ENCODE measurements at places on chromosomes 7 and 10.
A peak's percentile ranks its signal among the peaks of the same experiment; 100 is the strongest.

GRCh38 chr10:21515361-21516241 lies 9.9 kb downstream of the SKIDA1 start:
- no peak for DNase-seq

DNA sequence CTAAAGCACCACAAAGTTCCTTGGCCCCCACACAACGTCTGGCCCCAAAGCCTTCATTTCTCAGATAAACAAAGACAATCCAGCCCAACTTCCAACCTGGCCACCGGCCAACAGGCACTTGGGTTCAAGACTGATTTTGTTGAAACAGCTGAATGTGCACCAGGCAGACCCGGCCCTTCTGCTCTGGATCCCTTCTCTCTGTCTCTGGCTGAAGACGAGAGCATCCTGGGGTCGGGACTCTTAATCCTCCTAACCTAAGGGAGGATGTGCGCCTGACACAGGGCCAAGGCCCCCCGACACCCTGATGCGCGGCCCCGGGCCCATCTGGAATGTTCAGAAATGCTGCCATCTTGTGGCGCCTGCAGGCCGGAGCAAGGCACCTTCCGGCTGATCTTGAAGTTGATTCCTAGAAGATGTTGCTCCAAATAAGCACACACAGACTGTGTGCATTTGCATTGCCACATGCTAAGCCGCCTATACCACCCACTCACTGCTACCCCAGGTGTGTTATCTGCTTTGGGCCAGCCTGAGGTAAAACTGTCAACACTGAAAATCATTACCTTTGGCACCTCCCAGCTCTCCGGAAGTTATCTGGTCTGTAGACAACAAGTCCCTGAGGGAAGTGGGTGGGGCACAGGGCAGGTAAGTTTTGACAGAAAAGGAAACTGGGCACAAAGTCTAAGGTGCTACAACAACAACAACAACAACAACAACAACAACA lies 98.4 kb upstream of the HABP2 start:
- DNase-seq: peak; percentile 66

- peak; percentile 76 for DNase-seq
These were observed 1.2 kb downstream of the HIPK2 start for GRCh38 chr7:139776486-139777132.

- DNase-seq: no peak
These were observed 35.5 kb upstream of the CC2D2B start for GRCh38 chr10:95872158-95872711.

DNA sequence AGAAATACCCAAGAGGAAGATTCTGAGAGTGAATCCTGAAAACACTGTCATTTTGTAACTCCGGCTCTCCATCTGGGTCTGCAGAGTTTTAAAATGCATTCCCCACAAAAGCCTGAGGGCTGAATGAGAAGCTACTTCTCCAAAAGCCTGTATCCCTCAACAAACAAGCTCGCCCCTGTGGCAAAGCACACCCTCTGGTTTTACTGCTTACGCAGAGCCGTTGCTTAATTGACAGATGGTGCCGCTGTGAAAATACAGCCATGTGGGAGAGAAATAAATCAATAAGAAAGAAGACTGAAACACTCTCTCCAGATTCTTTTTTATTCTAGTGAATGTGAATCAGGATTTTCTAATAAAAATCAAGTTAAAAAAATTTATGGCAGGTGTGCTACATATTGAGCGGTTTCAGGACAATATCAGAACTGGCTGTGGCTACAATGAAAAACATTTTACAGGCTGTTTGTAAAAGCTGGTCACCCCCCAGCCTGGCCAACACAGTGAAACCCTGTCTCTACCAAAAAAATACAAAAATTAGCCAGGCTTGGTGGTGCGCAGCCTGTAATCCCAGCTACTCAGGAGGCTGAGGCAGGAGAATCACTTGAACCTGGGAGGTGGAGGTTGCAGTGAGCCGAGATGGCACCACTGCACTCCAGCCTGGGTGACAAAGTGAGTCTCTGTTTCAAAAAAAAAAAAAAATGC lies 32.5 kb downstream of the C7orf33 start:
- DNase-seq: no peak

DNA sequence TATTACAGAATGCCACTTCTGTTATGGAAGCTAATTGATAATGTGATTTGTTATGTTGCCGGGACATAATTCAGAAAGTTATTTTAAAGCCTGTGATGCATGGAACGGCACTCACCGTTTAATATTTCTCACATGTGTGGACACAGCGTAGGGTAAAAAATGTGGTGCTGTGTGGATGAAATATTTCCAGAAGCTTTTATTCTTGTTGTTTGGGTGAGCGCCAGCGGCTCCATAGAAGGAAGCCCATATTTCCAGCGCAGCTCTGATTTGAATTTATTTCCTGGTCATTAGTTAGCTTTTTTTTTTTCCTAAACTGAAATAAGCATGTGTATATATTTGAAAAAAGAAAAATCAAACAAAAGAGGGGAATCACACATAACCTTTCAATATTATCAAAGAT lies 20.2 kb upstream of the NKX6-2 start:
- DNase-seq: no peak

GRCh38 chr7:139422126-139422525 lies 61.3 kb downstream of the KLRG2 start:
- no peak for DNase-seq

GRCh38 chr7:69213878-69214277 lies 384.4 kb upstream of the AUTS2 start:
- DNase-seq: no peak

GRCh38 chr10:14403881-14404623 lies 73.3 kb upstream of the FRMD4A start:
- no peak for DNase-seq

DNA sequence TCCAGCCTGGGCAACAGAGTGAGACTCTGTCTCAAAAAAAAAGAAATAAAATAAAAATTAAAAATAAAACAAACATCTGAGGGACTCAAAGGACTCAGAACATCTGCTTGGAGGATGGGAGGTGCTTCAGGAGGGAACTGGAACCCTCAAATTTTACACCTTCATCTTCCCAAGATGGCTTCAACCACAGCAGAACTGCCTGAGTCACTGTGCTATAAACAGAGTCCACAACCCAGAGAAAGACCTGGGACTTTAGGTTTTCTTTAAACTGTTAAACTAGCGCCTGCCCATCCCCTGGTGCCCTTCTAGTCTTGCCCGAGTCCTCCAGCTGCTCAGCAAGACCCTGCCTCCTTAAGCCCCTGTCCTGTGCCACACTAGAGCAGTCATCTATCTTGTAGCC lies 40.8 kb downstream of the RGS10 start:
- DNase-seq: no peak

DNA sequence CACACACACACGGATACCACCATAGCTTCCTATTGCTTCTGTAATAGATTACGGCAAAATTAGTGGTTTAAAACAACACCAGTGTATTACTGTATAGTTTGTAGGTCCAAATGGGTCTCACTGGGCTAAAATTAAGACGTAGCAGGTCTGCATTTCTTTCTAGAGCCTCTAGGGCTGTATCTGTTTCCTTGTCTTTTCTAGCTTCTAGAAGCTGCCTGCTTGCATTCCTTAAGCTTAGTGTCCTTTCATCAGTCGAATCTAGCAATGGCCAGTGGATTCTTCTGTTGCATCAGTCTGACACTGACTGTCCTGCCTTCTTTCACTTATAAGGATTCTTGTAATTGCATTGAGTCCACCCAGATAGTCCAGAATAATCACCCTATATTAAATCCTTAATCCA lies 882.3 kb downstream of the PCDH15 start:
- DNase-seq: no peak

DNA sequence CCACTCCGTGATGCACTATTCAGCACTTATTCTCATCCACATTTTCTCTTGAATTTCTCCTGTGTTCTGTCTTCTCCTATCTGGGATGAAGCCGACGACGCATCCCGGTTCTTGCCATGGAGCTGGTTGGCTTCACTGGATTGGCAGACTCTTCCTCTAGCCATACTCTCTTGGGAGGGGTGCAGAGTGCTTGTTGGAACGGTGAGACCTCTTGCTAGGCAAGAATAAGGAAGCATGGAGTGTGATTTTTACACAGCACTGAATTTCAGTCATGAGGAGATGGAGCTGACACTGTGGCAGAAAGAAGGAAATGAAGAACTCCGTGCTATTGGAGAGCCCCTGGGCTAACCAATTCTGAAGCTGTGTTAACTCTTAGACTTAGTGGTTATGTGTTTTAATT lies 28.2 kb upstream of the ZNF32 start:
- no peak for DNase-seq

GRCh38 chr10:22988581-22989360 lies 60.9 kb downstream of the ARMC3 start:
- peak; percentile 78 for DNase-seq

GRCh38 chr10:19832699-19833098 lies 16.5 kb downstream of the PLXDC2 start:
- no peak for DNase-seq

DNA sequence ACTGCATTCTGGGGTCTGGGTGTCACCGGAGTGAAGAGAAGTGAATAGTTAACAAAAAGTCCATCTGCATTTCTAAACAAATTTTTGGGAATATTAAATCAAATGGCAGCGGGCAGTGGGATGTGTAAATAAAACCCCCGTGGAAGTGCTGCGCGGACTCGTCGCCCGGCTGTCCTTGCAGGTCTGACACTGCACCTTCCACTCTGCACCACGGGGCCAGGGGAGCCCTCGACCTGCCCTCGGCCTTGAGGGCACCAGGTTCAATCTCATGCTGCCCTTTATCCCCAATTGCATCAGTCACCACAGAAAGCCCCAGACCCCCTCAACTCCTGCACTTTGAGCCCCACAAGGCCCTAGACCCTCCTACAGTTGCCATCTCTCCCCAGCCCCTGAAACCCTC lies 6.4 kb upstream of the SMARCD3 start:
- DNase-seq: no peak

DNA sequence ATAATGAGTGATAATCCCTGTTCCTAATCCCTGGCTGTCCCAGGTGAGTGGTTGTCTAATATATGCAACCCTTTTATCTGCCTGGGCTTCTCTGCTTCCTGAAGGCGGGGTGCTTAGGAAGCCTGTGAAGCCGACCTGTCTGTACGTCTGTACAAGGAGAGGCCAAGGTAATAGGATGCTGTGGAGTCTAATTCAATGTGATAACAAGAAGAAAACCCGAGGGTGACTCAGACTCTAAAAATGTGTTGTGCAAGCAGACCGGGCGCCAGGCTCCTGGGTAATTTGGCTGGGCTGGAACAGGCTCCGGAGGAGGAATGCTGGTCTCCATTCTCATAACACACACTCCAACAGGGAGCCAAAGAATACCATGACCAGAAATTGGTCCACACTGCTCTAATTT lies 43.6 kb downstream of the THNSL1 start:
- peak; percentile 91 for DNase-seq

- DNase-seq: peak; percentile 47
These were observed 63.6 kb downstream of the RGS10 start for GRCh38 chr10:119478811-119479341.

DNA sequence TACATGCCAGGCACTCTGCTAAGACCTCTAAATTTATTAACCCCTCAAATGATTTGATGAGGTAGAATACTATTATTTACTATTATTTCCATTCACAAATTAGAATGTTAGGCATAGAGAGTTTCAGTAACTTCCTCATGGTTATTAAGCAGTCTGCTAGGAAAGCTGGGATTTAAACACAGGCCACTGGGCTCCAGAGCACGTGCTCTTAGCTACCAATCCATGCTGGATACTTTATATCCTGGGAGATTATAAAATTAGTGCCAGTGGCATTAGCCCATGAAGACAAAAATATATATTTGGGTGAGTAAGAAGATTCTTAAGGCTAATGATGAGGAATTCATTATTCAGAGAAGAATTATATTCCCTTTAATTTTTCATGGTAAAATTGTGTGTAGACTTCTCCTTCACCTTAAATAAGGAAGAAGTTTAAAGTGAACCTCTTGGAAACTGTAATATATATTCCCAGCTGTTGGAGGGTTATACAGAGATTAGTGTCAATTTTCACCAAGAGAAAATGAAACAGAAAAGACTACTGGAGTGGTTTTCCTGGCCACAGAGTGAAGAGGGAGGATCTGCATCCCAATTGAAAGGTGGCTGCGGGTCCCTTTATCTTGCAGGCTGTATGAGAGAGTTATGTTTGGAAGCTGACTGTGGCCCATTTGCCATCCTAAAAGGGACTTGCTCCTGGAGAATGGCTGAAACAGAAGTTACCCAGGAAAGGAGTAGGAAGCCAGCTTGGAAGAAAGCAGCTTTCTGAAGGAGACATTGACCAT lies 334.3 kb upstream of the TEX47 start:
- DNase-seq: no peak

DNA sequence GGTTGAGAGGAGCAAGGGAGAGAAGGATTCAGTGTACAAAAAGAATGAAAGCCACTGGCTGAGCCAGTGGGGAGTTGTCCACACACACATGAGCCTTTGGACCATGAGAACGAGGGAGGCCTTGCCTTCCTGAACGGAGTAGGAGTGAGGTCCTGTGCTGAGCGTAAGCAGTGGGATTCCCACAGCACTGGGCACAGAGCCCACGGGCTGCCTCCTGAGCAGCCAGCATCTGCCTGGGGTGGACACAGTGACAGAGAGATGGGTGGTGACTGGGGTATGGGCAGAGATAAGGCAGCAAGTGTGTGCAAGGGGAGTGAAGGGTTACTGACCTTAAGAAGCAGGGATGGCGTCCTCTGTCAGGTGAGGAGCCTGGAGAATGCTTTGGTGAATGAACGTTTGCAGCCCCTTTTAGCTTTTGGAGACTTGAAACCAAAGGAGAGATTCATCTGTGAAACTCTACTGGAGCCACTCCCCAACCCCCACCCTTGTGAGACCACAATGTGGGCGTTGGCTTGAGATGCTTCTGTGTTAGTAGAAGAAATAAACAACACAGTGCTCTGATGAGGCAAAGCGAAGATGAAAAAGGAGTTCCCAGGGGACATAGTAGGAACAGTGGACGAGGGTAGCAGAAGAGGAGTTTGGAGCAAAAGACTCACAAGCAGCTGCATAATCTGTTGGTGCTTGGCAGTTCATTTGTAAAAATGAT lies 56.5 kb downstream of the FIGNL1 start:
- DNase-seq: no peak

- no peak for DNase-seq
These were observed 31.8 kb upstream of the PRKAR2B start for GRCh38 chr7:107012691-107013090.

- peak; percentile 16 for DNase-seq
These were observed 139.4 kb upstream of the SHH start for GRCh38 chr7:155951554-155952158.

DNA sequence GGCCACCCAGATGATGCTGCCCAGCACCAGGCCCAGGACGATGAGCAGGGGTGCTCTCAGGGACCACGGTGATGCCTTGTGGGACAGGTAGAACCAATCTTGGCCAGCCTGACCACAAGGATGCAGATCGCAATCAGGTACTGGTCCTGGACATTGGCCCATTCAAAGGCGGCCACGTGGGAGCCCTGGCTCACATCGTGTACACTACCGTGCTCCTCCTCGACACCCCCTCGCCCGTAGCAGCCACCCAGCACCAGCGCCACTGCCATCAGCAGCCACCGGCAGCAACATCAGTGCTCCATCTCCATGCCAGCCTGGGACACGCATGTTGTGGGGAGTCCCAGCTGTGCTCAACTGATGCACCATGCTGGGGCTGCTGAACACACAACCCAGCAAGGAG lies 39.0 kb downstream of the AGAP6 start:
- DNase-seq: no peak

- no peak for DNase-seq
These were observed 293.9 kb downstream of the TNS3 start for GRCh38 chr7:47288060-47288459.
